ENCODE measurements at places on chromosomes 4 and X. TPM values are rescaled to one million over a fixed set of nuclear protein-coding genes. Genes with fewer than 3 reads are reported as not detected.
A peak's percentile ranks its signal among the peaks of the same experiment; 100 is the strongest.

GRCh38 chrX:2536974-2537373 lies 36.2 kb upstream of the DHRSX start:
- H3K27me3 ChIP-seq: no peaks in the 10 kb centered on the region
- no peaks in the 10 kb centered on the region for H3K36me3 ChIP-seq
- H3K27ac ChIP-seq: no peak overlapping the region
- no peak for DNase-seq
- no peak overlapping the region for H3K4me3 ChIP-seq

- no peaks in the 10 kb centered on the region for H3K27me3 ChIP-seq
- no peak overlapping the region for H3K4me3 ChIP-seq
- H3K27ac ChIP-seq: no peak overlapping the region
- H3K36me3 ChIP-seq: no peaks in the 10 kb centered on the region
- DNase-seq: no peak
- no peaks in the 10 kb centered on the region for H3K4me1 ChIP-seq
Measured at GRCh38 chrX:152932598-152933175, 34.8 kb downstream of the ZNF185 start.

DNA sequence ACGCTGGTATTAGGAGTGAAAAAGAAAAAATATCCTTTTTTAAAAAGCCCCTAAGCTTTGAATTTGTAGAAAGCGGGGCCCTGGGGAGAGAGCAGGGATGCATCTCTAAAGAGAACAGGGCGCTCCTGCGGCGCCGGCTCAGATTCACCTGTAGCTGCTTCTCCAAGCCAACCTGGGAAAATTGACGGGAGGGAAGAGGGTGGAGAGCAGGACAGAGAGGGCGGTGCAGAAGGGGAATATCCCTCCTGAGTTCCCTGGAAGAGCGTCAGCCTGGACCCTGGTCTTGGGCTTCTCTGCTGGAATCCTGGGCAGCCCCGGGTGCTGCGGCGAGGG lies 776 bp upstream of the SOWAHD start:
- H3K36me3 ChIP-seq: no peaks in the 10 kb centered on the region
- peak overlapping the region; percentile 61 for H3K27ac ChIP-seq
- no peak for DNase-seq
- no peaks in the 10 kb centered on the region for H3K27me3 ChIP-seq
- H3K4me3 ChIP-seq: peak overlapping the region; percentile 60

DNA sequence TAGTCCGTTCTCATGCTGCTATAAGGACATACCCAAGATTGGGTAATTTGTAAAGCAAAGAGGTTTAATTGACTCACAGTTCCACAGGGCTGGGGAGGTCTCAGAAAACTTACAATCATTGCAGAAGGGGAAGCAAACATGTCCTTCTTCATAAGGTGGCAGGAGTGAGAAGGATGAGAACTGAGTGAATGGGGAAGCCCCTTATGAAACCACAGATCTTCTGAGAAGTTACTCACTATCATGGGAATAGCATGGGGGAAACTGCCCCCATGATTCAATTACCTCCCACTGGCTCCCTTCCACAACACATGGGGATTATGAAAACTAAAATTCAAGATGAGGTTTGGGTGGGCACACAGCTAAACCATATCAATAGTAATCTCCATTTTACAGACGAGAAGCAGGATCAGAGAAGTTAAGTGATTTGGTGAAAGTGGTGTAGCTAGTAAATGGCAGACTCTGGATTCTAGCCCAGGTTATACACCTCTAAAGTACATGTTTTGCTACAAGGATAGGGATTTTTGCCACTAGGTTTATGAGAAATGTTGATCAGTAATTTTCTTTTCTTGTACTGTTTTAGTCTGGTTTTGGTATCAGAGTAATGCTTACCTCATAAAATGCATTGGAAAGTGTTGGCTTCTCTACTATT lies 47.3 kb upstream of the C1GALT1C1 start:
- H3K4me1 ChIP-seq: no peaks in the 10 kb centered on the region
- no peaks in the 10 kb centered on the region for H3K36me3 ChIP-seq
- H3K27me3 ChIP-seq: no peaks in the 10 kb centered on the region
- no peak overlapping the region for H3K4me3 ChIP-seq

- H3K27ac ChIP-seq: no peak overlapping the region
- no peak overlapping the region for H3K4me3 ChIP-seq
- no peaks in the 10 kb centered on the region for H3K4me1 ChIP-seq
- no peaks in the 10 kb centered on the region for H3K36me3 ChIP-seq
- DNase-seq: no peak
Measured at GRCh38 chr4:31803526-31804195, 1083.5 kb downstream of the PCDH7 start.

SASH3 gene
- 0.42 TPM for total RNA-seq

DNA sequence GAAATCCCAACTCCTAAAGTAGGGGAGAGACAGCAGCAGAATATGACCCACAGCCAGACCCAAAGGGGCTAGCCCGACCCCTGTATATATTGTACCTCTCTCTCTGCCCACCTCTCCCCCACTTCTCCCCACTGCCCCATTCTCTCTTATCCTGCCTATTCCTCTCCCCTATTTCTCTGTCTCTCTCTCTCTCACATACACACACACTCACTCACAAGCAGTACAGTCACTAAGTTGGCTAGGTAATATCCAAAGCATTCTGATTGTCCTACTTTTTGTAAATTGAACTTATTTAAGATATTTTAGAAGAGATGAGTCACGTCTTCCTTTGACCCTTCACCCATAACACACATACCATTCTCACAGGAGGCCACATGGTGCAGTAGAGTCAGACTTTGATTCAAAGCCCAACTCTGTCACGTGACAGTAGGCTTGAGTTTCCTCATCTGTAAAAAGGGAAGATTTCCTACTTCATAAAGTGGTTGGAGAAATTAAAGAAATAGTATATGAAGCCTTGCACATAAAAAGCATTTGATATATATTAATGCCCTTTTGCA lies 29.5 kb downstream of the SRPX2 start:
- no peak for DNase-seq
- no peak overlapping the region for H3K4me3 ChIP-seq
- no peaks in the 10 kb centered on the region for H3K4me1 ChIP-seq
- no peak overlapping the region for H3K27ac ChIP-seq
- H3K36me3 ChIP-seq: no peaks in the 10 kb centered on the region

DNA sequence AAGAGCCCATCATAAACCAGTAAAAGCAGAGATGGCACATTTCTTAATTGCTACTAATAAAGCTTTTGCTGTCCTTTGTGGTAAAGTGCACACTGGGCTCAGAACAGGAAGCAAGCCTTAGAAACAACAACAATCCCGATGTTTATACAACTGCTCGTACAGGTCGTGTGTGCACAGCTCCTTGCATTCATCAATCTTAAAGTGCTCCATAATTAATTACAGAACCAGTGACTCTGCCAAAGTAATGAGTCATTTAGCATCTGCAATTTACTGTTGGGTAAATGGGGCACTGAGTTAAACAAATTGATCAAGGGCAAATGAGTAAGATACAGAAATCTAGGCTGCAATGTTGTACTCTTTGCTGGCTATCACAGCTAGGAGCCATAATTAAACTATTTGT lies 61.3 kb upstream of the TXK start:
- H3K36me3 ChIP-seq: no peaks in the 10 kb centered on the region
- H3K27me3 ChIP-seq: no peaks in the 10 kb centered on the region
- H3K4me3 ChIP-seq: no peak overlapping the region
- no peaks in the 10 kb centered on the region for H3K4me1 ChIP-seq

RADX gene
- total RNA-seq: 8.0 TPM

DNA sequence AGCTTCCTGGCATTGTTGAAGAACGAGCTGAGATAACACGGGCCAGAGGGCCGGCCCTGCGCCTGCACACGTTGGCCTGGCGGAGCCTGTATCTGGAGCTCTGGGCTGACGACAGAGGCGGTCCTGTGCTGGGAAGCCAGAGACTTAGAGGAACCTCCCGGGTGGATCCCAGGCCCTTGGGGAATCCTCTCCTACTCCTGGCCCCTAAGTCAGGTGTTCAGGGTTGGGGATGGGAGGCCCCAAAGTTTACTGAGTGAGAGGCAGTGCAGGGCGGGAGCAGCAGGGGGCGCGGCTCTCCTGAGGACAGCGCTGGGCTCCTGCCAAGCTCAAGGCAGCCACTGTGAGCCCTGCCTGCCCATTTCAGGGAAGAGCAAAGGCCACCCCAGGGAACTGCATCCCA lies 2.5 kb upstream of the HTRA3 start:
- no peaks in the 10 kb centered on the region for H3K27me3 ChIP-seq
- no peaks in the 10 kb centered on the region for H3K4me1 ChIP-seq
- H3K36me3 ChIP-seq: no peaks in the 10 kb centered on the region
- no peak overlapping the region for H3K4me3 ChIP-seq
- no peak overlapping the region for H3K27ac ChIP-seq

GRCh38 chrX:2401590-2402360 lies 99.0 kb downstream of the DHRSX start:
- peaks cover under 1% of the 10 kb centered on the region for H3K36me3 ChIP-seq
- DNase-seq: peak; percentile 89
- no peaks in the 10 kb centered on the region for H3K27me3 ChIP-seq
- peaks cover 75% of the 10 kb centered on the region for H3K4me1 ChIP-seq
- peak overlapping the region; percentile 91 for H3K27ac ChIP-seq

GRCh38 chr4:120053911-120054310 lies 12.7 kb downstream of the MAD2L1 start:
- H3K4me1 ChIP-seq: peaks cover 4% of the 10 kb centered on the region
- H3K27me3 ChIP-seq: no peaks in the 10 kb centered on the region
- H3K27ac ChIP-seq: no peak overlapping the region
- no peak overlapping the region for H3K4me3 ChIP-seq

FGA gene
- 3.9 TPM for total RNA-seq

- no peak for DNase-seq
- no peak overlapping the region for H3K27ac ChIP-seq
- H3K4me1 ChIP-seq: no peaks in the 10 kb centered on the region
- no peaks in the 10 kb centered on the region for H3K36me3 ChIP-seq
- H3K4me3 ChIP-seq: no peak overlapping the region
Measured at GRCh38 chr4:77785669-77786068, 33.5 kb downstream of the CNOT6L start.

GRCh38 chr4:111334361-111334760 lies 711.5 kb upstream of the PITX2 start:
- H3K4me1 ChIP-seq: no peaks in the 10 kb centered on the region

DNA sequence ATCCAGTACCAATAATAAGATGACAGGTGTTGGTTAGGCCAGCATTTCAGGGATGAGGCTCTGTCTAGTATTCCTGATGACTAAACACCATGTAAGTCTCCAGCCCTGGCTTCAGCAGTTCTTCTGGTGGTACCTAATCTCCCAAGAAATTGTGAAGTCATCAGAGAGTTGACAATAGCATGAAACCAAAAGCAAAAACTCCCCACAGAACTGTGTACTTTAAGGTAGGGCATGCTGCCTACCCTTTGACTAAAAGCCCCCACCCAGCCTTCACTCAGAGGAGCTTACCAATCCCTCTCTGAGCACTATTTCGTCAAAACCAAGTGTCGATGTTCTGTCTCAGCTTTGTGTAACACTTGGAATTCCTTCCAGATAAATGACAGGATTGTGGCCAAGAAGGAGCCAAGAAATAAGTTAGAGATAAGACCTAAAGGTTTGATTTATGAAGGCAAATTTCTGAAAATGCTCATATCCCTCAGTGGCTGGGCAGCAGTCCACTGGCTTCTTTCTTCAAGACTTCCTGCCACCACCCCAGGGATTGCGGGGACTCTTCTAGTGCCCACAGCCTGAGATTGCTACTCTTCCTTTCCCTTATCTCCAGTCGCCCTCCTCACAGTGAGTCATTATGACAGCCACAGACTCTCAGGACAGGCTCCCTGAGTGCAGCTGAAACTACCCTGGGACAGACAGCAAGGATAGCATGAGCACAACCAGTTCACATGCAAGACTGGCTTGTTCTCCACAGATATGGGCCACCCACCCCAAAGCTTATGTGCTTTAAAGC lies 67.3 kb upstream of the LHFPL1 start:
- H3K4me3 ChIP-seq: no peak overlapping the region
- H3K27me3 ChIP-seq: no peaks in the 10 kb centered on the region
- H3K36me3 ChIP-seq: no peaks in the 10 kb centered on the region
- no peak overlapping the region for H3K27ac ChIP-seq

Measured in HCT116 (cell line).